ENCODE measurements at places on chromosomes 7 and 10.

GRCh38 chr7:146865696-146866095, 749.1 kb downstream of the CNTNAP2 start:
- no peak for DNase-seq

DNA sequence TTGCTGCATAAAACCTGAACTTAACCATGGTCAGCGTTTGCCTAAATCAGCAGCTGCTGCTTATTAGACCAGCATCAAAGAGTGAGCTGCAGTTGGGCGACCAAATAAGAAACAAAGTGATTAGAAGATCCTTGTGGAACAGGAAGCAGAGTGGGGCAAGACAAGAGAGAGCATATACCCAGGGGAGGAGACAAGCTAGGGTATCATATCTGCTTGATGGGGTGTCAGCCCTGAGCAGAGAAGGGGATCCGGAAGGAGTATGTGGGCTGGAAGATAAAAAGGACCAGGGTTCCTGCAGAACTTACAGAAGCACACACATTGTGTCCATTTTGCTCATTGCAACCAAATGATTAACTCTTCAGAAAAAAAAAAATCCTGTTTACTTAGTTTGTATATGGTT, 213.6 kb downstream of the CELF2 start:
- DNase-seq: no peak

DNA sequence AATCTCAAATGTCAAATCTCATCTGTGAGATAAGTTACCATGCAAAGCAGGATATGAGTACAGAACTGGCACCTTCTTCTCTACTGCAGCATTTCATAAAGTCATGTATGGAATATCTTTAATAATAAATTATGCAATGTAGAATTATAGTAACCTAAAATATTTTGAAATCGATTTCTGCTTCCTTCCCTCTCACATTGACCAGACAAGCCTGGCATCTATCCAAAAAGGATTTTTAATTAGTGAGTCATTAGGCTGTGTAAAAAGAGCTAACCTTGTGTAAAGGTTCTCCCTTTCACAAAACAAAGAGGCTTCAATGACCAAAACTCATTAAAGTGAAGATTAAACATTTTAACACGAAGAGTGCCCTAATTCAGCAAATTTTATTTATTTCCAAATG, 48.8 kb upstream of the EXOC6 start:
- DNase-seq: no peak

GRCh38 chr7:39539816-39540215, 26.4 kb upstream of the YAE1 start:
- DNase-seq: no peak

- no peak for DNase-seq
Observed at GRCh38 chr7:133409421-133409820, 156.5 kb downstream of the EXOC4 start.

DNA sequence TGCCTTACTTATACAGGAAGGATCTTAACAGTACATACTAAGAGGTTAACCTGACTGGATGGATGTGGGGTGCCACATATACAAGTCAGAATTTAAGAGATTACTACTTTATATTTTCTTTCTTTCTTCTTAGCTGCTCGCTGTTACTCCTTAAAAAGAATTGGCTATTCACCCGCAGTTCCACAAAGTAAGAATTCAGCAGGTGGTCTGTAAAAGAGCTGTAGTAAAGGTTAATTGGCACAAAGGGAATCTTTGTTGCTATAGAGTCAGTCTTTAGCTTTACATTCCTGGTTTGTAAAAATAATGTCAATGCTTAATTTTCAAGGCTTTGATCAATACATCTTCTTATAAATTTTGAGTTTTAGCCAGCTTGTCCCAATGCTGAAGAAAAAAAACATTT, 43.2 kb downstream of the RALA start:
- no peak for DNase-seq

DNA sequence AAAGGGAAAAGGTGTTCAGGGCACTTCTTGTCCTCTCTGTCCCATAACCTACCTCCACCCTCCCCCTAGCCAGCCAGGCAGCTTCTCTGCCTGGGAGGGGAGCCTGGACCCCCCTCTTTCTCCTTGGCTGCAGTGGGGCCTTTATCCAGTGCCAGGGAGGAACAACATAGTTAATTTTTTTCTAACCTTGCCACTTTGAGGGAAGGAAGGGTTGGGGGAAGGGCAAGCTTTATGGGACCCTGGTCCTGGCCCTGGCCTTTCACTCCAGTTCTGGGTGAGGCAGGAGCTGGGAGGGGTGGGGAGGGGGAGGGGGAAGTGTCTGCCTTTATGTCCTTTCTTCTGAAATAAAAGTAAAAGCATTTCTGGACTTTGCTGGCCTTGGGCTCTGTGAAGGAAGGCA, 4.5 kb downstream of the VGF start:
- DNase-seq: no peak

- DNase-seq: no peak
Observed at GRCh38 chr7:77867537-77867865, 68.9 kb downstream of the PHTF2 start.

- no peak for DNase-seq
Observed at GRCh38 chr10:112390125-112390703, 16.3 kb downstream of the ACSL5 start.

DNA sequence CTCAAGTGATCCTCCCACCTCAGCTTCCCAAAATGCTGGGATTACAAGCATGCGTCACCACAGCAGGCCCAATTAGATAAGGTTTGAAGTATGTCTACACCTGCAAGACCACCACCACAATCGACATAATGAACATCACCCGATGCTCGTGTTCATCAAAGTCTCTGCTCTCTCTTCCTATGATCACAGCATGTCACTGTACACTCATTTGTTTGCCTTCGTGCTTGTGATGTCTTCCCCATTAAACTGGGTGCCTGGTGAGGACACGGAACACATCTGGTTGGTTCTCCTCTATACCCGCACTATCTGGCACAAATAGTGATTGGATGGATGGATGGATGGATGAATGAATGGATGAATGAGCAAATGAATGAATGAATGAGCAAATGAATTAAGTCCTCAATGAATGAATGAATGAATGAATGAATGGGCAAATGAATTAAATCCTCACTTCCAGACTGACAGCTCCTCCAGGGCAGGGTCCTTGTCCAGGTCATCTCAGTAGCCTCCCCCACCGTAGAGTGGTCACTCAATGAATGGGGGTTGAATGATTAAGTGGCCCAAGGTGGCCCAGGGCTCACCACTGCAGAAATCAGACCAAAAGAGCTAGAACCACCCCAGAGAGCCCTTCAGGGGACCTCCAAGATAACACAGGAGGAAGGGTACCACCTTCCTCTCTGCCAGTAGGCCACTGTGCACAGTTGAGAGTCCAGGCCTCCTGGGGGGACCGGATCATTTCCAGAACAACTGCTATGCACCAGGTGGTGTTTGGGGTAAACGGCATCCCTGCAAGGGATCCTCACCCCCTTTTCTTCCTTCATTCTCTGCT, 101.9 kb upstream of the TNRC18 start:
- DNase-seq: no peak

GRCh38 chr7:132154695-132155471, 421.4 kb downstream of the PLXNA4 start:
- no peak for DNase-seq

GRCh38 chr10:14588084-14588937, 186.4 kb downstream of the FAM107B start:
- no peak for DNase-seq

- DNase-seq: no peak
Observed at GRCh38 chr10:71259815-71260501, 47.6 kb downstream of the UNC5B start.

Data from CD4-positive, alpha-beta T cell treated with Interferon gamma for 1 hour (primary cell).